Stimulated activated naive CD4-positive, alpha-beta T cell (primary cell): ENCODE measurements at places on chromosomes 5 and 9.

GRCh38 chr5:38845526-38846378, at the start of gene OSMR:
Gene OSMR, plus strand, starts transcription at chr5:38846012. Its CDS starts 23,033 bp downstream, at chr5:38869045.
- DNase-seq = no peak

DNA sequence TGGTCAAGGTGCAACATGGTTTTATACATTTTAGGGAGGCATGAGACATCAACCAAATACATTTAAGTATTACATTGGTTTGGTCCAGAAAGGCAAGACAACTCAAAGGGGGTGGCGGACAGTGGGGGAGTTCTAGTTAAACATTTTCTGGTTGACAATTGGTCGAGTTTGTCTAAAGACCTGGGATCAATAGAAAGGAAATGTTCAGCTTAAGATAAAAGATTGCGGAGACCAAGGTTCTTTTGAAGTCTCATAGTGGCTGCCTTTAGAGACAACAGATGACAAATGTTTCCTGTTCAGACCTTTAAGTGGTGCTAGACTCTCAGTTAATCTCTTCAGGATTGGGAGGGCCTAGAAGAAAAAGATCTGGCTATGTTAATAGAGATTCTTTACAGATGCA, 47.7 kb upstream of the TTC39B start:
- no peak for DNase-seq

GRCh38 chr9:71518045-71518827, 250.1 kb downstream of the CEMIP2 start:
- no peak for DNase-seq

DNA sequence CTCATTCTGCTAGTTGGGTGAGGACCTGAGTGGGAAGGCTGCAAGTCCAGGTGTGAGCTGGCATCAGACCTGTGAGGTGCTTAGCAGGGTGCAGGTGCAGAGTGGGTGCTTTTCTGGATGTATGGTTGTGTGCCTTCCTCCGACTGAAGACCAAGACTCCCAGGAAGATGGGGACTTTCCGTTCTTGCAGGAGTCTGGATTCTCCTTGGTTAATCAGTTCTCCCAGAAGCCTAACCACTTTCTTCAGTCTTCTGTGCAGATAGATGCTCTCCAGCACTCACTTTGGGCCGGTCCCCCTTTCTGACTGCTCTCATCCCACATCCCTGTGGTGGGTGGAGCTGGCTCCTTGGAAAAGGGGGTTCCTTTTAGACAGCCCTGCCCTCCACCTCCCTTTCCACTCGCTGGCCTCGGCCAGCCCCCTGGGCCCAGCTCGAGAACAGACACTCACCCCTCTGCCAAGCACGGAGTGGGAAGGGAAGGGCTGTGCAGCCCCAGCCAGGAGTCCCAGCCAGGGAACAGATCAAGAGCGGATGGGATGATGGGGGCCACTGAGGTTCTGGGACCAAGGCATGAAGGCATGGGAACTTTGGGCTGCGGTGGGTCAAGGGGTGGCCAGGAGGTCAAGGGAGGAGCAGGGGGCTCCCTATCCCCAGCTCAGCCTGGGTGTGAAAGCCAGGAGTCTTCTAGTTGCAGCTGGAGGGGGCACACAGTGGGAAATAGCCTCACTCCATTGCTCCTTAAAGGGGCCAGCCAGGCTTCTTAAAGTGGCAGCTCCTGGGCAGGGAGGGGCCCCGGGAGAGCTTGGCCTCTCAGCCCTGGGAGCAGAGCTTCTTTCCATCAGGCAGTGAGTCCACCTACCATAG, 62.4 kb downstream of the FGF18 start:
- no peak for DNase-seq

- no peak for DNase-seq
Measured at GRCh38 chr5:38371596-38371995, 113.2 kb downstream of the EGFLAM start.

- no peak for DNase-seq
Measured at GRCh38 chr9:98821831-98822230, 14.4 kb downstream of the GALNT12 start.

DNA sequence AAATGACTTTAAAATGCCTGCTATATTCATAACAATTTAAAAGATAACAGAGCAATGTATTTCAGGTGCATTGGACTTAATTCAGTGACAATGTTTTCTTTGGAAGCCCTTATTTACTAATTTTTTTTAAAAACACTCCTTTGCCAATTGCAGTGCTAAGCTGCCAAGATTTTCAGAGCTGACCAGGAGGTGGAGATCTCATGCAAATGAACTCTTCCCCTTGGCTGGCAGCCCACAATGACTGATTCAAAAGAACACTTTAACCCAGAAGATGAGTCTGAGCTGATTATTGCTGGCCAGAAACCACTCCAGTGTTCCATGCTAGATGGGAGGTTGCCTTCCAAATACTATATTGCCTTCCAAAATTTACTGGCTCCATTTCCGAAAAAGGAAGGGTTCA, 128.3 kb upstream of the CCNH start:
- no peak for DNase-seq

- DNase-seq = no peak
Measured at GRCh38 chr9:105444130-105444529, 3.7 kb upstream of the FSD1L start.

GRCh38 chr9:33750839-33751339, 44.5 kb upstream of the PRSS3 start:
- no peak for DNase-seq

DNA sequence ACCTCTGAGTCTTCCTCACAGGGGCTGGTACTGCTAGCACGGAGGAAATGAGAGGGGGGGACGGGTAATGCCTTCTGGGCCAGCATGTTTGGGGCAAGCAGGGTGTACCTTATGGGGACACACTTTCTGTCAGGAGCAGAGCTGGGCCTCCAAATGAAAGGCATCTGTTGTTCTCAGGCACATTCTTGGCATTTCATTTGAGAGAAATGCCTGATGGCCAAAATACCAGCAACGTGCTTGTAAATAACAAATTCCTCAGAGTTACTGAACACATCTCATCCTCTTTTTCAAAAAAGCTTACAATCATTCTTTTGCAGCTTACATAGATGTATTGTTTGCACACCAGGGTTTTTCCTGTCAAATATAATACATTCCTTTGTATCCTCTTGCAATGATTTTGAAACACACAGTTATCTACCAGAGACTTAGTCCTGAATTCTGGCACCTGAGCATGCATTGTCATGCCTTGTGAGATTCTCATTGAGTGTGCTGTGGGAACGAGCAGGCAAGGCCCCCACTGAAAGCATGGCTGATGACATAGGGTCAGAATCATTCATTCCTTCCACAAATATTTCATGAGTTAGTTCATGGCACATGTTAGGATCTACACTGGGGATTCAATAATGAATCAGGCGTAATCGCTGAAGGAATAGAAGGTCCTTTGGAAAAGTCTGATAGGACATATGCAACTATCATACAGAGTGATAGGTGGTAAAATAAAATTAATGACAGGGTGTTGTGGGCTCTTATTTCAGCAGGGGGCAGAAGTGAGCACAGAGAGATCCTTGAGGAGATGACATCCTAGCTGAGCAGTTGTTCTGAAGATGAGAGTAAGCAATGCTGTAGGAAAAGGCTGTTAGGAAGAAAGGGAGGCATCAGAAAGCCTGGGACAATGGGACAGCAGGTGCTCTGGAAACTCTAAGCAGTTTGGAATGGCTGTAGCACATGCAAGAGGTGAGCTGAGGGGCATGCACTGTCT, 260.9 kb upstream of the TUT7 start:
- no peak for DNase-seq

DNA sequence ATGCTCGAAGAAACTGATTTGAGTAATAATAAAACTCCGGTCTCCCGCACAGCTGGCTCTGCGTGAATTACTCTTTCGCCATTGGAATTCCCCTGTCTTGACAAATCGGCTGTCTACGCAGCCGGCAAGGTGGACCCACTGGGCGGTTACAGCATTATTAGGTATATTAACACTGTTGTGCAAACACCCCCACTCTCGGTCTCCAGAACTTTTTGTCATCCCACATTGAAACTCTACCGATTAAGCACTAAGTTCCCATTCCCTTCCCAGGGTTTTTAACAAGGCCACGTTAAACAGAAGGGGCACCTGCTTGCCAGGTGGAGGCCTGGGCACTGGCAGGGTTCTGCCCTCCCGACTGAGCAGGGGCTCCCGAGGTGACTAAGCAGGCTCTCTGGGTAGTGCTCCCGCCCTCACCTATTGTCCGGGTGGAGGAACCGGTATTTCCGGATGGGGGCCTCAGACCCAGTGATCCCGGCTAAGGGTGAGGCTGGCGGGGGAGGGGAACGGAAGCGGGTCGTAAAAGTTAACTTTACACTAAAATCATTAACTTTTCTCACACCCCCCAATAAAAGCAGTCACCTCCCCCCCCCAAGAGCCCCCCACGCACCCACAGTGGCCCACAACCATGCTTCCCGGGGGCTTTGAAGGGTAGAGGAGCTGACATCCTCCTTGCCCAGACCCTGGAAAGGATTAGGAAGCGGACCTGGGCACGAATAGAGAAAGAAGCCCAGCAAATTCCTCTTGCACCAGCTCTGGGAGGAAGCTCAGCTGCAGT, 53.5 kb upstream of the TJP2 start:
- no peak for DNase-seq

DNA sequence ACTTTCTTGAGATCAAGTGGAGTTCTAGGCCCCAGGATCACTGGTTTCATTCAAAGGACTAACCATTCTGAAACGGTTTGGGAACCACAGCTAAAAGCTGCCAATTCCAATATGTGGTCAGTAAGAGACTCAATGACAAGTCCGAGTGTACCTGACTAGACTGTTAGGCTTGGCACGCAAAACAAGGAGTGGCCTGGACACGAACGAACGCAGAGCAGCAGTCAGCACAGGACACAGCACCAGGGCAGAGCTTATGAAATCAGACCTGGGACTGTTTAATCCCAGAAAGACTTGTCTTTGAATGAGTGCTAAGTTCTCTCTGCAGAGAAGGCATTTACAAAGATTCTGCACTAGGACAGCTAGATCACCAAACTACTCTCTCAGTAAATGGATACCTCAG, 213.8 kb downstream of the GAPVD1 start:
- no peak for DNase-seq

DNA sequence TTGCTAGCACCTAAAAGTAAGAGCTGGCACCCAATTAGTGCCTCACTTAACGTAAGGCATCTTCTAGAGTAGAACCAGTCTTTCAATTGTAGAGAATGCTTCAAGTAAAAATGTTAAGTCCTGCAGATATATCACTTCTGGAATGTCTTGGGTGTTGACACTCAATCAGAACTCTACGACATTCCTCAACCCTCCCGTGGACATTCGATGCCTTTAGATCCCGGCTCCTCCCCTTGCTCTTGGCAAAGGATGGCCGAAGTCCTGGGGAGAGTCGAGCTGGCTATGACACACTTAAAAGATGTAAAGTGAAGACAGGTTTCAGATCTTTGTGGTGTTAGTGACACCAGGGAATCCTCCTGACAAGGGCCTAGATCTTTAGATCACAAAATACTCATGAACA, 87.5 kb upstream of the ERCC6L2 start:
- no peak for DNase-seq

GRCh38 chr5:146794326-146795029, 84.1 kb downstream of the PPP2R2B start:
- DNase-seq = no peak

GRCh38 chr5:115553082-115553481, 8.5 kb upstream of the FEM1C start:
- DNase-seq = no peak

GRCh38 chr9:20270161-20270560, 352.1 kb downstream of the MLLT3 start:
- no peak for DNase-seq

DNA sequence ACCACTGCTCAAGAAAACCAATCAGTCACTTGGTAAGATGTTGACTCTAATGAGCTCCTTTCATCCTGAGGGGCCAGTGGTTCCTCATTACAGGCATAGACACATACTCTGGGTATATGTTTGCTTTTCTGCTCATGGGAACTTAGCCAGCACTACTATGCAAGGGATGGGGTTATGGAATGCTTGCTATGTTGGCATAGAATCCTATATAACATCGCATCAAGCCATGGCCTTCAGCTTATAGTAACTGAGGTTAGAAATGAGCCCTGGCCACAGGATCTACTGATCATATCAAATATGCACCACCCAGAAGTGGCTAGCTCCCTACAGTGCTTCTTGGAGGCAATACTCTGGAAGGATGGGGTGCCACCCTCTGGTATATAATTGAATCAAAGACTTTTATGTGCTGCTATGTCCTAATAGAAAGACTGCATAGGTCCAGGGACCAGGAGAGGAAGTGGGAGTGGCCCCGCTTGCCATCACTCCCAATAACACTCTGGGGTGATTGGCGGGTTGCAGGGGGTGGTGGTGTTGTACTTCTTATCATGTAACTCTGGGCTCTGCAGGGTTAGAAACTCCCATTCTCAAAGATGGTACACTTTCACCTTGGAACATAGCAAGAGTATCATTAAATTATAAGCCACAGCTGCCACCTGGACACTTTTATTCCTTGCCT, 70.3 kb downstream of the ZNF366 start:
- no peak for DNase-seq

GRCh38 chr9:124932333-124932732, 8.6 kb downstream of the GOLGA1 start:
- DNase-seq = no peak

- DNase-seq = no peak
Measured at GRCh38 chr9:128923493-128923883, 2.7 kb downstream of the PHYHD1 start.

DNA sequence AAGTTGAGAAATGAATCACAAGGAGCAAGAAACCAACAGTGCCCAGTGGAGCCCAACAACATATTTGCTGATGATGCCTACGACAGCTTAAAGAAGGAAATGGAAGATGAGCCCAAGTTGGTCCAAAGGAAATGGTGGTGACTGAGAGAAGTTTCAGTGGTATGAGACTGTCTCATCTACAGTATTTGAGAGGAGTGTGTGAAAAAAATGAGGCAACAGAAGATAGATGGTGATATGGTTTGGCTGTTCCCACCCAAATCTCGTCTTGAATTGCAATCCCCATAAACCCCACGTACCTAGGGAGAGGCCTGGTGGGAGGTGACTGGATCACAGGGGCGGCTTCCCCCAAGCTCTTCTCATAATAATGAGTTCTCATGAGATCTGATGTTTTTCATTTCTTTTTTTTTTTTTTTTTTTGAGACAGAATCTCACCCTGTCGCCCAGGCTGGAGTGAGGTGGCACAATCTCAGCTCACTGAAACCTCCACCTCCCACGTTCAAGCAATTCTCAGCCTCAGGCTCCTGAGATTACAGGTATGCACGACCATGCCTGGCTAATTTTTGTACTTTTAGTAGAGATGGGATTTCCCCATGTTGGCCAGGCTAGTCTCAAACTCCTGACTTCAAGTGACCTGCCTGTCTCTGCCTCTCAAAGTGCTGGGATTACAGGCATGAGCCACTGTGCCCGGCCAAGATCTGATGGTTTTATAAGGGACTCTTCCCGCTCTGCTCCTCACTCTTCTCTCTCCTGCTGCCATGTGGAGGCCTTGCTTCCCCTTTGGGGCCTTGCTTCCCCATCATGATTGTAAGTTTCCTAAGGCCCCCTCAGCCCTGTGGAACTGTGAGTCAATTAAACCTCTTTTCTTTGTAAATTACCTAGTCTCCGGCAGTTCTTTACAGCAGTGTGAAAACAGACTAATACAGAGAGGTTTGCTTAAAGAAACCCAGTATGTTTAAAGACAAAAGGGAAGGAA, 30.2 kb downstream of the EFCAB9 start:
- no peak for DNase-seq

DNA sequence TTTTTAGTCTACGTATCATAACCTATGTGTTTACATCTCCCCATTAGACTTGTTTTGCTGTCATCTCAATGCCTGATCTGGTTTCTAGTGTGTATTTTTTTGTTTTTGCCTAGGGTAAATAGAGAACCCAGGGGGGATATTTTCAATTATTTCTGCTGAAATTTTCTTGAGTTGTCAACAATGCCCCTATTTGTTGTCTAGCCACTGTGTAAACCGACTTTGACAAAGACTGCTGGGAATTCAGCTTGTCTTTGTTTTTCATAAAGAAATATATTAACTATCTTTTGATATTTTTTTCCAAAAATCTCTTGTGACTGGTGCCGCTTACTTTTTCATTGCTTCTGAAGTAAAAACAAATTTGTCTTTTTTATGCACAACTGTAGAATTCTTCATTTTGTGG, 28.1 kb downstream of the MACIR start:
- no peak for DNase-seq
